ENCODE measurements at places on chromosomes 5 and 9. TPM values are rescaled to one million over a fixed set of nuclear protein-coding genes. Genes with fewer than 3 reads are reported as not detected.

Gene MVB12B
- 1.4 TPM for total RNA-seq

Gene SLC34A1
- not detected for total RNA-seq

Gene TMC1
- under 0.01 TPM for total RNA-seq

Gene PCDHA6
- 0.17 TPM for total RNA-seq

Gene COL27A1
- total RNA-seq = 2.0 TPM

Gene HNRNPK
- 349 TPM for total RNA-seq

Gene PDE6A
- total RNA-seq = not detected

Gene IFNB1
- not detected for total RNA-seq

Gene BSPRY
- not detected for total RNA-seq

Gene HRH2
- not detected for total RNA-seq

Gene COX7C
- 218 TPM for total RNA-seq

Gene NXNL2
- 0.77 TPM for total RNA-seq

Gene CDC20B
- total RNA-seq = 0.09 TPM

Gene CAPSL
- total RNA-seq = not detected

Gene DBH
- not detected for total RNA-seq

Gene LRRC8A
- 27.0 TPM for total RNA-seq

Gene NSG2
- not detected for total RNA-seq

Gene FBLL1
- 0.79 TPM for total RNA-seq

Gene SMIM33
- total RNA-seq = not detected

Gene LHFPL2
- 46.3 TPM for total RNA-seq

Gene SVEP1
- 62.5 TPM for total RNA-seq

Gene BHMT2
- total RNA-seq = 4.6 TPM

Gene C6
- total RNA-seq = 0.16 TPM

Gene ZMYND19
- 8.6 TPM for total RNA-seq

Gene SHB
- total RNA-seq = 11.5 TPM

Gene EPB41L4A
- total RNA-seq = 0.09 TPM

Gene DDX31
- total RNA-seq = 6.6 TPM

Gene EFCAB9
- total RNA-seq = not detected

Gene CCDC192
- not detected for total RNA-seq

Gene UBAP1
- 17.9 TPM for total RNA-seq

Gene SEMA6A
- 0.16 TPM for total RNA-seq

Gene KIAA0825
- total RNA-seq = 2.7 TPM

Gene FST
- total RNA-seq = 29.1 TPM

Gene SEMA5A
- total RNA-seq = 9.9 TPM

Gene ARID3C
- total RNA-seq = not detected

Gene ELOVL7
- total RNA-seq = 0.09 TPM

Gene GARIN3
- total RNA-seq = not detected

Gene PCDHGB6
- 3.7 TPM for total RNA-seq

Gene HAVCR2
- total RNA-seq = 3.3 TPM

Gene GRM6
- total RNA-seq = under 0.01 TPM

Gene IL5
- not detected for total RNA-seq

Gene AK8
- 0.47 TPM for total RNA-seq

Gene AJM1
- total RNA-seq = 0.95 TPM

Gene PCDHGC3
- 55.5 TPM for total RNA-seq

Gene RNF224
- 0.09 TPM for total RNA-seq

Gene GPR21
- 1.1 TPM for total RNA-seq

Gene DRD1
- total RNA-seq = not detected

Gene CDKN2A
- total RNA-seq = 28.2 TPM

Gene BARX1
- not detected for total RNA-seq

Gene PDE4D
- total RNA-seq = 18.9 TPM

Gene SPATA31C1
- not detected for total RNA-seq

Data from bronchial smooth muscle cell (primary cell).